ENCODE measurements at places on chromosomes 11 and 22. TPM values are rescaled to one million over a fixed set of nuclear protein-coding genes. Genes with fewer than 3 reads are reported as not detected.

- H3K36me3 ChIP-seq = no peaks in the 10 kb centered on the region
- H3K27me3 ChIP-seq = peaks cover 12% of the 10 kb centered on the region
- DNase-seq = no peak
- H3K4me3 ChIP-seq = no peak overlapping the region
These were observed 21.3 kb downstream of the KRTAP5-5 start for GRCh38 chr11:1650918-1651262.

DNA sequence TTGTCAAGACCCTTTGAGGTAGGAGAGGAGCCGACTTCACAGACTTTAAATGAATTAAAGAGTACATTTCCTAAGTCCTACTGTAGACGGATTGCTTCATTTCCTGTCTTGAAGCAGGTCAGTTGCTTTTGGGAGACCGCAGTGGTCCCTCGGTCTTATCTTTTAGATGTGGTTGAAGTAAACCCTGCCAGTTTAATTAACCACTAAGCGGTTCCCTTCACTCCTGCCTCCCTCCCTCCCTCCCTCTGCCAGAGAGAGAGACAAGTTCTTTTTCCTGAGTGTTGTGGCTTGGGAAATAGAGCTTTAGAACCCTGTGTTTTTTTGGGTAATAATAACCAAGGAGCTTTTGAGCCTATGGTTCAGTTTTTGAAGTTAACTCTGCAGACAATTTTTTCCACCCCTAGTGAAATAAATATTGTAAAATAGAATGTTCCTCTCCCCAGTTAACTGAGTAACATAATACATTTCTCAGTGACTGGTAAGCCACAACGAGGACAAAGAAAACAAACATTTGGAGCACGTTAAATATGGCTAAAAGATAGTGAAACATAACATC, 147.5 kb downstream of the LDLRAD3 start:
- DNase-seq = no peak
- no peaks in the 10 kb centered on the region for H3K36me3 ChIP-seq
- H3K27ac ChIP-seq = no peak overlapping the region
- peaks cover 28% of the 10 kb centered on the region for H3K27me3 ChIP-seq
- no peak overlapping the region for H3K4me3 ChIP-seq

Gene OR10A2
- total RNA-seq = not detected

GRCh38 chr11:106286881-106287504, 209.5 kb downstream of the AASDHPPT start:
- no peaks in the 10 kb centered on the region for H3K36me3 ChIP-seq
- no peaks in the 10 kb centered on the region for H3K27me3 ChIP-seq
- no peaks in the 10 kb centered on the region for H3K4me1 ChIP-seq
- no peak for DNase-seq
- H3K4me3 ChIP-seq = no peak overlapping the region

Gene MYOD1
- total RNA-seq = not detected

GRCh38 chr11:3786781-3787428, 10.4 kb downstream of the NUP98 start:
- DNase-seq = no peak
- peaks cover 34% of the 10 kb centered on the region for H3K36me3 ChIP-seq
- peaks cover 75% of the 10 kb centered on the region for H3K4me1 ChIP-seq
- H3K27ac ChIP-seq = peak overlapping the region; percentile 50

Gene KLHDC7B
- total RNA-seq = 7.6 TPM

- no peaks in the 10 kb centered on the region for H3K36me3 ChIP-seq
- no peaks in the 10 kb centered on the region for H3K4me1 ChIP-seq
- peaks cover 9% of the 10 kb centered on the region for H3K27me3 ChIP-seq
- DNase-seq = no peak
- H3K4me3 ChIP-seq = no peak overlapping the region
These were observed 117.7 kb upstream of the LMO1 start for GRCh38 chr11:8381343-8381742.

DNA sequence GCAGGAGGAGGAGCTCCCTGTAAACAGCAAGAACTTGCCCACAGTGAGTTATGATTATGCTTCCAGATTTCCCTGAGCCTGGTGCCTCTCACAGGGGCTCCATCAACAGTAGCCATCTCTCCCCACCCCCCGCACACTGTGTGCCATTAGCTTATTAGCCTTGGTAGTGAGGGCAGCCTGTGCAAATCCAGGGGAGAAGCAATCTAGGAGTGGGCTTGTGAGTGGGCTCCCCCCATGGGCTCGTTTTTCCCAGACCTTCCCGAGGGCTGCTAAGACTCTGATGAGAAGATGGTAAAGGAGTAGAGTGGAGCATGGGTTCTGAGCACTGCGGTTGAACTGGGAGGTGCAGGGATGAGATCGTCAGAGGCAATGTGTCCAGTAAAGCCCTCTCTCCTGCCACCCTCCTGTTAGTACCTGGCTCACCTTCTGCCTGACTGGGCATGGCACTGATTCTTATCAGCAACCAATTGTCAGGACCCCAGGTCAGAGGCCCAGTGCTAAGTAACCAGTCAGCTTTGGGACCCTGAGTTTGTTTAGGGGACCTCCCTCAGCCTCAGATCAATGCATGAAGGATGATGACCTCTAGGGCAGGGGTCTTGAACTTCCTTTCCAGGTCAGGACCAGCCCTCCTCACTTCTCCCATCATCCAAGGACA, 38.4 kb upstream of the TP53I11 start:
- H3K27me3 ChIP-seq = no peaks in the 10 kb centered on the region
- H3K4me1 ChIP-seq = no peaks in the 10 kb centered on the region
- H3K27ac ChIP-seq = no peak overlapping the region
- DNase-seq = no peak
- no peaks in the 10 kb centered on the region for H3K36me3 ChIP-seq

- H3K4me1 ChIP-seq = peaks cover 25% of the 10 kb centered on the region
- H3K36me3 ChIP-seq = no peaks in the 10 kb centered on the region
- H3K27ac ChIP-seq = no peak overlapping the region
- peaks cover 16% of the 10 kb centered on the region for H3K27me3 ChIP-seq
These were observed 88.4 kb downstream of the PDE2A start for GRCh38 chr11:72585762-72586311.

- no peaks in the 10 kb centered on the region for H3K4me1 ChIP-seq
- H3K27ac ChIP-seq = no peak overlapping the region
- H3K4me3 ChIP-seq = no peak overlapping the region
- H3K36me3 ChIP-seq = no peaks in the 10 kb centered on the region
- H3K27me3 ChIP-seq = no peaks in the 10 kb centered on the region
These were observed 27.1 kb upstream of the NXPE2 start for GRCh38 chr11:114651145-114651718.

GRCh38 chr22:29691636-29692326, 28.0 kb upstream of the CABP7 start:
- H3K27me3 ChIP-seq = no peaks in the 10 kb centered on the region
- H3K4me3 ChIP-seq = no peak overlapping the region
- H3K27ac ChIP-seq = no peak overlapping the region
- no peak for DNase-seq
- H3K4me1 ChIP-seq = peaks cover 1% of the 10 kb centered on the region

- H3K27ac ChIP-seq = peak overlapping the region; percentile 76
- no peak overlapping the region for H3K4me3 ChIP-seq
- H3K4me1 ChIP-seq = peaks cover 21% of the 10 kb centered on the region
These were observed 65.2 kb upstream of the CECR2 start for GRCh38 chr22:17303840-17304779.

GRCh38 chr11:3635641-3636375, 6.0 kb downstream of the ART5 start:
- no peak for DNase-seq
- H3K4me3 ChIP-seq = no peak overlapping the region
- H3K27ac ChIP-seq = no peak overlapping the region
- no peaks in the 10 kb centered on the region for H3K36me3 ChIP-seq

- no peak for DNase-seq
- no peaks in the 10 kb centered on the region for H3K36me3 ChIP-seq
- peaks cover 2% of the 10 kb centered on the region for H3K4me1 ChIP-seq
- no peak overlapping the region for H3K4me3 ChIP-seq
- H3K27me3 ChIP-seq = no peaks in the 10 kb centered on the region
- H3K27ac ChIP-seq = peak overlapping the region; percentile 18
These were observed 360.8 kb downstream of the TBC1D22A start for GRCh38 chr22:47123006-47123826.

DNA sequence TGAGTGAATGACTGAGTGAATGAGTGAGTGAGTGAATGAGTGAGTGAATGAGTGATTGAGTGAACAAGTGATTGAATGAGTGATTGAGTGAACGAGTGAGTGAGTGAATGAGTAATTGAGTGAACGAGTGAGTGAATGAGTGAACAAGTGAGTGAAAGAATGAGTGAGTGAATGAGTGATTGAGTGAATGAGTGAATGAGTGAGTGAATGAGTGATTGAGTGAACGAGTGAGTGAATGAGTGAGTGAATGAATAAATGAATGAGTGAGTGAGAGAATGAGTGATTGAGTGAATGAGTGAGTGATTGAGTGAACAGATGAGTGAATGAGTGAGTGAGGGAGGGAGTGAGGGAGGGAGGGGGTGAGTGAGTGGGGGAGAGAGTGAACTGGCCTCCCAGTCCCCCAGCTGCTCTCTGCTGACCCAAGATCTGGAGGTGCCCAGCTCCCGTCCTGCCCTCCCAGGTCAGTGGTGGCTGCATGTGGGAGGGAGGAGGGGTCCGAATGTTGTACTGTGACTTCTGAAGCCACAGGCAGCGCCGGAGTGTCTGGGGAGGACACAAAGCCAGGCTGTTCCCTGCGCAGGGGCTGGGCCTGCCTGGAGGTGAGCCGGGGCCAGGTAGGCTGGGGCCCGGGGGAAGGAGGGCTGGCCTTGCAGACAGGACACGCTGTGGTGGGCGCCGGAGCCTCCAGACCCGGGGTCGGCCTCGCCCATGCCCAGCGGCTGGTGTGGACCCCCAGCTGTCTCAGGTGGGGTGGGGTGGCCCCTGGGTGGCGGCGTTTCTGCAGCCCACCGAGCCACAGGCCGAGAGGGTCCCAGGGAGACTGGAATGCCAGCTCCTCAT, 17.8 kb upstream of the PIM3 start:
- no peaks in the 10 kb centered on the region for H3K36me3 ChIP-seq
- no peaks in the 10 kb centered on the region for H3K27me3 ChIP-seq
- peak; percentile 20 for DNase-seq
- peaks cover 11% of the 10 kb centered on the region for H3K4me1 ChIP-seq
